ENCODE measurements at places on chromosomes 1 and 21.

- no peak for DNase-seq
These were observed 17.4 kb downstream of the CNST start for GRCh38 chr1:246583448-246584185.

DNA sequence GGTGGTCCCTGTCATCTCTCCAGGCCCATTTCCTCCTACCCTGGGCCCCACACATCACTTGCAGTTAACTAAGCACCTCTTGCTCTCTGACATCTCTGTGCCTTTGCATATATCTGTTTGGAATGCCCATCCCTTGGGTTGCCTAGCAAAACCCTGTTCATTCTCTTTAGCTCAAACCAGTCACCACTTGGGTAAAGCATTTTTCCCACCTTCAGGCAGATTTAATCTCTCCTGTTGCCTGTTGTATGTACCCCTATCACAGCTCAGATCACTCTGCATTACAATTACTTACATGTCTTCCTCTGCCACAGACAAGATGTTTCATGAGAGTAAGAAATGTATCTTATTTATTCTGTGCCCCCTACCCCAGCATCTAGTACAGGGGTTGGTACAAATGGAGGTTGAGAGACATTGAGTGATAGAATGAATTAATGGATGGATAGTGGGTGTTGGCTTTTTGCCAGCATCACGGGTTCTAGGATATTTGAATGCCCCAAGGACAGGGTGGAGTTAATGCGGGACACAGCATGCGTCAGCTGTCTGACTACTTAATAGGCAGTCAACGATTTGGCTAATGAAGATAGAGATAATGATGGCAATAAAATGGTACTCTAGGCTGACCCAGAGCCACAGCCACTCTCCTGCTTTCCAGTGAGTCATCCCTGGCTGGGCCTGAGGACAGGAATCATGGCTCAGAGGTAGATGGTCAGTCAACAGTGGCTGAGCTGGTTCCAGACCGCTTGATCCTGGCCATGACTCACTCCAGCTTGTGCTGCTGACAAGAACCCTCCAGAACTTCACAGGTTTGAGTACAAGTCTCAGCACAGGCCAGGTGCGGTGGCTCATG lies 6.5 kb downstream of the NR0B2 start:
- no peak for DNase-seq

DNA sequence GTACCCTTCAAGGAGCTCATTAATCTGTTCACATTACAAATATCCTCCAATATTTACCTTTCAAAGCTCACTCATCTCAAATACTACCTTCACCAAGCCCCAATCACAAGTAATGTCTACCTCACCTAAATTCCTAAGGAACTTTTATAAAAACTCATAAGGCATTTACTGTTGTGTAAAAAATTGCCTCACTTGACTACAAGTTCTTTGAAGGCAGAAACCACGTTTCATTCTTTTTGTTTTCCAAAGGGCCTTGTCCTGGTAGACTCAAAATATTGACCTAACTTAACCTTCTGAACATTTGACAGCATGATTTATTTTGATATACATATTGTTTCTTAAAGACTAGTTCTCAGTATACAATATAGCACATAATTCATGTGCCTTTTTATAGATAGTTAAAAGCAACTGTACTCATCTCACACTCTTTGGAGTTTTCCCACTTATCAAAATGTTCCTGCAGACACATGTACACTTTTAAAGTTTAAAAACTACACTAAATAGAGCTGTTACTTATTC lies 2.5 kb downstream of the USP33 start:
- DNase-seq: no peak

- no peak for DNase-seq
These were observed 7.7 kb downstream of the NOC2L start for GRCh38 chr1:951364-951763.

- no peak for DNase-seq
These were observed 803.8 kb downstream of the ADGRL2 start for GRCh38 chr1:82604524-82604923.

DNA sequence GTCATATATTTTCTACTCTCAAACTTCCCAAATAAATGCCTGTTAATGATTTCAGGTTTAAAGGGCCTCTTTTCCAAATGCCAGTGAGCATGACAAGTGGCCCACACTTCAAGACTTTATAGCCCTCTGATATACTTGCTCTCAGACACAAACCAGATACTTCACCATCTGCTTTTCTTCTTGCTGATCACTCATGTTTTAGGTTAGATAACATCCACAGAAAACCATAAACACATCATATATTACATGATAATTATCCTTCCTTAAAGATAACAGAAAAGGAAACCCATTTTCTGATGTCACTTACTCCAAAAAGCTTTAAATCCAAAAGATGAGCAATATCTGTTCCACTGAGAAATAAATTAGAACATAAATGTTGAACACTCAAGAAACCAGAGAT lies 723.5 kb downstream of the LTN1 start:
- DNase-seq: no peak

GRCh38 chr1:167860231-167860923 lies 53.6 kb downstream of the ADCY10 start:
- DNase-seq: no peak

DNA sequence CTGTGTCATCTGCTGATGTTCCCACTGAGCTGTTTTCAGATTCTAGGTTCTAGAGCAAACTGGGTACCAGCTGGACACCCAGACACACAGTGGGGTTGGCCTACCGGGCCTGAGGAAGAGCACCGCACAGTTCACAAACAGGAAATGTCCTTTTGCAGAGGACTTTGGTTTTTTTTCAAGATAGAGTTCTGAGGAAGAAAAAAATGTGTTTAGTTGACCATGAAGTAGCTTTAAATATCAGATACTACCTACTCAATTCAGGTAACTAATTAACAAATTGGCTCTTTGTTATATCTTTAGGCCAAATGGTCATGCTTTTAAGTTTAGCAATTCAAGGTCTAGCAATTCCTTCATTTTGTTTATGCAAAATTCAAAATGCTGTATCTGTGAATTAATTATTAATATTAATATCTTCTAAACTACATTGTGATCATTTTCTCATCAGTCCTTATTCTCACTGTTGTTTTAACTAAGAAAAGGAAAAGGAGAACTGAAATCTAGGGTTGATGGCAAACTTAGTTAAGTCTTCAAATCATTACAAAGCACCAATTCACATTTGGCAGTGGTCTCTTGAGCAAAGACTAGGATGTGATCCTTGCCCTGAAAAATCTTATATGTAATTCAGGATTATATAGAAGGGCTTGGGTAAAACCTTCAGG lies 17.2 kb upstream of the NCF2 start:
- DNase-seq: no peak

GRCh38 chr1:201299968-201300367 lies 16.7 kb downstream of the PKP1 start:
- no peak for DNase-seq

GRCh38 chr1:193417945-193418744 lies 231.7 kb upstream of the B3GALT2 start:
- DNase-seq: no peak

DNA sequence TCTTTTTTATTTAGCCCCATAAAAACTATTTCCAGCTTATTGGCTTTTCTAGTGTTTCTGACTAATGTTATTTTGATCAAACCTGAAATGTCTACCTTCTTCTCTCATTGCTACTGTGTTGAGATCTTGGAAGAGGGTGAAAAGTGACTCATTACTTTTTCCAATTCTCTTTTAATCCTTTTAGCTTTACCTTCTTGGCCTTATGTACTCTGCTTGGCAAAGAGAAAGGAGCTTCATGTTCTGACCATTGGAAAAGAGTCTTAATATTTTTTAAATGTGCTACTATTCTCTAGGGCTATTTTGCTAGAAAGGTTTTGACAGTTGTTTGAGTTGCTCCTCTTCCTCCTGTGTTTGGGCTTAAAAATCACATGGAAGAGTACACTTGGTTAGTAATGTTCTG lies 97.8 kb upstream of the CHODL start:
- DNase-seq: no peak

- no peak for DNase-seq
These were observed 62.0 kb upstream of the USP25 start for GRCh38 chr21:15667819-15668218.

- DNase-seq: no peak
These were observed 95.3 kb upstream of the SLC25A33 start for GRCh38 chr1:9443913-9444445.

GRCh38 chr1:198174297-198174696 lies 17.5 kb downstream of the NEK7 start:
- DNase-seq: no peak

DNA sequence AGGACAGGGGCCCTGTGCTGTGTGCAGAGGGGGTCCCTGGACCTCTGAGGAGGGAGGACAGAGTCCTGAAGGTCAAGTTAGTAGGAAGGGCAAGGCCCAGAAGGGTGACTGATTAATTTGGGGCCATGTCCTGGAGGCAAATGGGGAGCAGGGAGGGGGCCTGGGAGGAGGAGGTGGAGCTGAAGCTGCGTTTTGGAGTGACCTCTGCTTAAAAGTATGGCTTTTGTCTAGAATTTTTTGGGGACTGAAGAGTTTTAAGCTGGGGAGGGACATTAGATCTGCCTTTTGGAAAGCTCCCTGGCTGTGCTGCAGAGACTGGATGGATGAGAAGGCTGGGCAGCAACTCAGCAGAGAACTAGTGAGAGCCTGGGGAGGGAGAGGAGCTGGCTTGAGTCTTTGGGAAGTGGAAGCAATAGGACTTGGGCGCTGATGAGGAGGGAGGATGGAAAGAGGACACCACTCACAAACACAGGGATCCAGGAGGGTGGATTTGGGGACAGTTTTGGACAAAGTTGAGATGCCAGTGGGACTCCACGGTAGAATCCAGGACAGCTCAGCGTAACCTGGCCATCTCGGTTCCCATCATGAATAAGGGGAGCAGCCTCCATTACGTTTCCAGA lies 52.9 kb downstream of the ACBD3 start:
- no peak for DNase-seq

GRCh38 chr1:40232444-40232843 lies 15.3 kb upstream of the TMCO2 start:
- no peak for DNase-seq

GRCh38 chr1:166905900-166906299 lies 29.8 kb upstream of the TADA1 start:
- DNase-seq: no peak
